CD4-positive, alpha-beta memory T cell (primary cell): ENCODE measurements at places on chromosomes 1 and 21. TPM values are rescaled to one million over a fixed set of nuclear protein-coding genes. Genes with fewer than 3 reads are reported as not detected.

The LCE1D gene
- not detected for total RNA-seq

The FAM163A gene
- total RNA-seq = 0.11 TPM

The BRDT gene
- not detected for total RNA-seq

The PCP4 gene
- not detected for total RNA-seq

The NHLH2 gene
- total RNA-seq = not detected

The BCAR3 gene
- 1.0 TPM for total RNA-seq

The CAMK1G gene
- not detected for total RNA-seq

The BRINP3 gene
- total RNA-seq = not detected

GRCh38 chr1:157411064-157411463, 141.3 kb downstream of the FCRL5 start:
- no peak for DNase-seq

- DNase-seq = no peak
Measured at GRCh38 chr1:45134461-45134873, 71.9 kb downstream of the ZSWIM5 start.

GRCh38 chr1:192588546-192588945, 13.0 kb downstream of the RGS1 start:
- no peak for DNase-seq

- peak; percentile 49 for DNase-seq
Measured at GRCh38 chr1:241551759-241552638, 19.8 kb downstream of the KMO start.

GRCh38 chr21:35044770-35045541, 4.1 kb downstream of the RUNX1 start:
- DNase-seq = no peak

DNA sequence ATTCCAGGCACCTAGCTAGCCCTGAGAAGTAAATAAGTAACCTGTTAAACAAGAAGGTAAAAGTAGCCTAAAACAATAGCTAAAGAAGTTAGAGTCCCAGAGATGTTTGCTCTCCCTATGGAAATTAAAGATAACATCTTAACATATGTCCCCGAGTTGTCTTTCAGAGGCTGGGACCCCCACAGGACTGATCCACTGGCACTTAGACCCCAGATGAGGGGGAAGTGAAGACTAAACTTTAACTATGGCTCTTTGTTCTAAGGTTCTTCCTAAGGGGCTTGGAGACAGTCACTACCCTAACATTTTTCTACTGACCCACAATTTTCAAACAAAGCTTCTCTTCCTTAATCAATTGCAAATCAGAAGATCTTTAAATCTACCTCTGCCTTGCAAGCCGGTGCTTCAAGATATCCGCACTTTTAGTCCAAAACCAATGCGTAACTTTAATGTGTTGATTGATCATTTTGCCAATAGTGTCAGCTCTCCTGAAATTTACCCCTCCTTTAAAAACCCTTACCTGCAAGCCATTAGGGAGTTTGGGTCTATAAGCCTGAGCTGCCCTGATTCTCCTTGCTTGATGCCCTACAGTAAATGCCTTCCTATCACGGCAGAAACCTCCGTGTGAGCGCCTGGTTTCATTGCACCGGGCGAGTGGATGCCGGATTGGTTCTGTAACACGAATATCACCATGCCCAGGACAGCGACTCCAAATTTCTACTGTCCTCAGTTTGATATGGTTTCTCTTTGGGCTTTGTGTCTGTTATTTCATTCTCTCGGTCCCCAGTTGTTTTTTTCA, 404.4 kb downstream of the SIPA1L2 start:
- no peak for DNase-seq

GRCh38 chr1:12469493-12469892, 148.5 kb downstream of the DHRS3 start:
- no peak for DNase-seq

GRCh38 chr1:109371341-109371739, 26.4 kb downstream of the SORT1 start:
- no peak for DNase-seq

- peak; percentile 50 for DNase-seq
Measured at GRCh38 chr1:154759196-154759595, 110.9 kb downstream of the KCNN3 start.

GRCh38 chr1:81937791-81938450, 137.2 kb downstream of the ADGRL2 start:
- no peak for DNase-seq

- no peak for DNase-seq
Measured at GRCh38 chr1:92872719-92873118, 40.9 kb downstream of the RPL5 start.

DNA sequence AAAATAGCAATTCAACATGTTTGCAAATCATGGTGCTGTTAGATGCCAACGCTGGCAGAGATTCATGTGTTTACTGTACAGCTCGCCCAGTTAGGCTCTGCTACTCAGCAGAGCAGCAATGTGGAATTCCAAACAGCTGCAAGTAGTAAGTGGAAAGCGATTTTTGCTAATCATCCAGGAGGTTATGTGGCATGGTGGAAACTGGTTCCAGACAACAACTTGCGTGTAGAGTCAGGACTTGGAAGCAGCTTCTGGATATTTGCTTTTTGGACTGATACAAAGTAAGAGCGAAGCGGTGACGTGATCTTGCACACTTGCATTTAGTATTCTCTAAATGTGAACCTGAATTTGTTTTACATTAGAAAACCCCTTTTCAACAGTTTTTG, 27.1 kb upstream of the HHAT start:
- DNase-seq = no peak

GRCh38 chr21:15617964-15618363, 111.8 kb upstream of the USP25 start:
- no peak for DNase-seq

DNA sequence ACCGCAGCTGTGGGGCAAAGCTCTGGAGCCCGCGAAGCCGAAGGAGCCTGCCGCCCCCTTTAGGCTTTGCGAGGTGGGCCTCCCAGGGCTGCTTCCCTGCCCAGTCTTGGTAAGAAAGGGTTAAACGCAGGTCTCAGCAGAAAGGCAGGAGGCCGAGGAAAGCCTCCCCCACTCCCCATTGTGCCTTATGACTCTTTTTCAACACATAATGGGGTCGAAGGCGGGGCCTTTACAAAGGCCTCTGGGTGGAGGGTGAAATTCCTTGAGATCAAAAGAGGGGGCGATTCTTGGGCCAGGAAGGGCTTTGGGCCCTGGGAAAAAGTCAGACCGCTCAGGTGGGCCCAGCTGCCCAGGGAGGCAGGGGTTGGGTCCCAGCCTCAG, 880 bp downstream of the ALPL start:
- no peak for DNase-seq

DNA sequence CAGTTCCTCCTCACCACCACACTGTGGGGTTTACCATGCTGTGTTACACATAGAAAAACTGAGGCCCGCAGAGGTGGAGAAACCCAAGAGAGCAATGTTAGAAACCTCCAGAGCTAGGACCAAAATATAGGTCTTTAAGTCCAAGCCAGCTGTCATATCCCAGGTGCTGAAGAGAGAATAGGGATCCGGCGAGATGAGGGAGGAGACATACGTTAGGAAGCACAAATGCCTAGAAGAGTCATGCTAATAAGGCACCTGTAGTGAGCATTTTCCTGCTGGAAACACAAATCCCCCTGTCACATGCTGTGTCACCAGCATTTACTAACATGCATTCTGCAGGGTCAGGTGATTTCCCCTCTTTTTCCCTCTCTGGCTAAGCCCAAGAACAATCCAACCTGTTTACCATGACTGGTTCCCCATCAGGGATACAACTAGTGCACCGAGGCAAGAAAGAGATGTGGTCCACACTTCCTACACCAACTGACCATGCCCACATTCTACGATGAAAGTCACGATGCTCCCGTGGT, 168.6 kb upstream of the CAMK1G start:
- no peak for DNase-seq

GRCh38 chr21:26116456-26117011, 54.0 kb downstream of the APP start:
- DNase-seq = no peak

DNA sequence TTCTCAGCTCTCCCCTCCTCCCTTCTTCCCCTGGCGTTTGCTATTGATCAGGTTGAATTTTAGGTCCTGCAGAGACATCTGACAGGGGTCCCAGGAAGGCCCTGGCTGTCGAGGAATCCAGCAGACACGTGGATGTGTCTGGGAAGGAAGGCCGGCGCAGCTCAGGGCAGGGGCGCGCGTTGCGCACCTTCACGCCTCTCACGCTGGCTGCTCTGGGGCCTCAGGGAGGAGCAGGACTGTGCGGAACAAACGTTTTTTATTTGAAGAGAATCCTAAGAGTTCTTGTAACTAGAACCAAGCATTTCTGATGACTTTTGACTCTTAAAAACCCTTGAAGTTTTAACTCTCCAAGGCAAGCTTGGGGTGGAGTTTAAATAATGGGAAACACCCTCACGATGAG, 54.2 kb downstream of the SLC37A1 start:
- DNase-seq = no peak

GRCh38 chr1:11610629-11611180, 43.5 kb downstream of the FBXO2 start:
- DNase-seq = no peak
